ENCODE measurements at places on chromosomes 13 and 19.
A peak's percentile ranks its signal among the peaks of the same experiment; 100 is the strongest.

- no peak for DNase-seq
Measured at GRCh38 chr19:5903056-5903623, 450 bp downstream of the NDUFA11 start.

DNA sequence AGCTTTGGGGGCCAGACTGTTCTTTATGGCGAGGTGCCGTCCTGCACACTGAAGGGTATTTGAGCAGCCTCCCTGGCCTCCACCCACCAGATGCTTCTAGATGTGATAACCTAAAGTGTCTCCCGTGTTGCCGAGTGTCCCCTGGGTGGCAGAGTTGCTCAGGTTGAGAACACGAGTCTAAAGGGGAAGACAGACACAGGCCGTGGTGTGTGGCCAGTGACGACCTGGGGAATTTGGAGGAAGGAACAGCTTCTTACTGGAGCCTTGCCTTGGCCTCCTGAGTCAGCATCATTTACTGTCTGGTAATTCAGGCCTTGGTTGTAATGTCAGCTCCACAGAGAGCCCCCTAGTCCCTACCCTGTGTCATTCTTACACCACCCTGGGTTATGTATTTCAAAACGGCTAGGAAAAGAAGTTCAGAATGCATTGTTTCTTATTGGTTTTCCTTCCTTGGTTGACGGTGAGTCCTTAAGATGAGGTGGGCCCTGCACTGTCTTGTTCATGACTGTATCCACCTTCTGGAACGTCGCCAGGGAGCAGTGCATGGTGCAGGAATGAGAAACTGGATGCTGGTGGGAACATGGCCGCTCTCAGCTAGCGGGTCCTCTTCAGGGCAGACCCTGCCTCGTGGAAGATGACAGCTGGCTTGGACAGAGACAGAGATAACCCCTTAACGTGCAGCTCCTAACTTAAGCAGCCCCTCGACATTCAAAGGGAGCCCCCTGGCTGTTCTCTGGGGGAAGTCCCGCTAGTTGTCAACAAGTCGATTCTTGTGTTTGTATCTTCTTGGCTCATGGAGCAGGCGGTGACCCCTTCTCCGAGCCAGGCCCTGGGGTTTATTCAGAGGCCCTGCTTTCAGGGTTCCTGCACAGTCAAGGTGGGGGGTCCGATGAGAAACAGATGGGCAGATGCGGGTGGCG, 7.2 kb downstream of the SIN3B start:
- DNase-seq, result no peak

DNA sequence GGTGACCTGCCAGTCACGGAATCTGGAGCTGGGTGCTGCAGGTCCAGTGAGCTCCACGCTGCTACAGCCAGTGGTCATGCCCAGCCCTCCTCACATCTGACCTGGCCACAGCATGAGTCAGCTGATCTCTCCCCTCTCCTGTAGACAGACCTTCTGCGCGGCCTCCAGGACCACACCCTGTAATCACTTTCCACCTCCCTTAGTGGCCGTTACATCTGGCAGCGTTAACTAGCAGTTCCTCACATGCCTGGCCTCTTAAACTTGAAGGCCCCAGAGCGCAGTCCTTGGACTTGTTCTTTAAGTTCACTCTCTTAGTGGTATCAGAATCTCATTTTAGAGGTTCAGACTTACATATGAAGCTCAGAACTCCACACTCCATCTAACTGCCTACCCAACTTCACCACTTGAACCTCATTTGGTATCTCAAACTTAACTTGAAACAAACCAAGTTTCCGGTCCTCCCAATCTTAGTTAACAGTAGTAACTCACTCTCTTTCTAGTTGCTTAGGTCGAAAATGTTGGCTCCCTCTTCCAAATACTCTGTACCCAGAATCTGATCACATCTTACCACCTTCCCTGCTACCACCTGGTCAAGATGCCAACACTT, 22.7 kb downstream of the MIPEP start:
- peak; percentile 71 for DNase-seq

- DNase-seq, result no peak
Measured at GRCh38 chr13:83272076-83272475, 610.2 kb downstream of the SLITRK1 start.

DNA sequence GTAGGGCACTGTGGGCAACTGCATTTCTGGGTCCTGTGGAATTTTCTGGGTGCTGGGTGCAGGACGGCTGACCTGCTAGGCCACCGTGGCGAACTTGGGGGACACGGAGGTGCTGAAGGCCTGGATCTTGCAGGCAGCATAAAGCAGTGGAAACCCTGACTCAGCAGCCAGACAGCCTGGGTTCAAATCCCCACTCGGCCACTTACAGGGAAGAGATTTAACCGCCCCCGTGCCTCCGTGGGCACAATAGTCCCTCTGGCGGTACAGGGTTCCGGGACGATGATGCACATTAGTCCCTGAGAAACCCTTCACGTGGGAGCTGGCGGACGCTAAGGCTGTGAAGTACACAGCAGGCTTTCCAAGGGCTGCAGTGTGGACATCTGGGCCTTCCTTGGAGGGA, 3.0 kb downstream of the FAM83E start:
- no peak for DNase-seq

All from Jurkat, Clone E6-1 (cell line).